ENCODE measurements at places on chromosomes 5 and 9.

DNA sequence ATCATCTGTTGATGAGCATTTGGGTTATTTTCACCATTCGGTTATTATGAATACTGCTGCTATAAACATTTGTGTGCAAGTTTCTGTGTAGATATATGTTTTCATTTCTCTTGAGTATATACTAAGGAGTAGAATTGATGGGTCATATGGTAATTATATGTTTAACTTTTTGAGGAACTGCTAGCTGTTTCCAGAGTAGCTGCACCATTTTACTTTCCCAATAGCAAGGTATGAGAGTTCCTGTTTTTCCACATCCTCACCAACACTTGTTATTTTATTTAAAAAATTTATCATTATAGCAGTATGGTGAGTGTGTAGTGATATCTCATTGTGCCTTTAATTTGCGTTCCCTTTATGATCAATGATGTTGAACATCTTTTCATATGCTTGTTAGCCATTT lies 29.2 kb downstream of the CD14 start:
- no peak overlapping the region for H3K4me3 ChIP-seq
- DNase-seq = no peak
- H3K4me1 ChIP-seq = peaks cover under 1% of the 10 kb centered on the region
- H3K27me3 ChIP-seq = peaks cover 11% of the 10 kb centered on the region
- H3K36me3 ChIP-seq = no peaks in the 10 kb centered on the region
- H3K27ac ChIP-seq = no peak overlapping the region

DNA sequence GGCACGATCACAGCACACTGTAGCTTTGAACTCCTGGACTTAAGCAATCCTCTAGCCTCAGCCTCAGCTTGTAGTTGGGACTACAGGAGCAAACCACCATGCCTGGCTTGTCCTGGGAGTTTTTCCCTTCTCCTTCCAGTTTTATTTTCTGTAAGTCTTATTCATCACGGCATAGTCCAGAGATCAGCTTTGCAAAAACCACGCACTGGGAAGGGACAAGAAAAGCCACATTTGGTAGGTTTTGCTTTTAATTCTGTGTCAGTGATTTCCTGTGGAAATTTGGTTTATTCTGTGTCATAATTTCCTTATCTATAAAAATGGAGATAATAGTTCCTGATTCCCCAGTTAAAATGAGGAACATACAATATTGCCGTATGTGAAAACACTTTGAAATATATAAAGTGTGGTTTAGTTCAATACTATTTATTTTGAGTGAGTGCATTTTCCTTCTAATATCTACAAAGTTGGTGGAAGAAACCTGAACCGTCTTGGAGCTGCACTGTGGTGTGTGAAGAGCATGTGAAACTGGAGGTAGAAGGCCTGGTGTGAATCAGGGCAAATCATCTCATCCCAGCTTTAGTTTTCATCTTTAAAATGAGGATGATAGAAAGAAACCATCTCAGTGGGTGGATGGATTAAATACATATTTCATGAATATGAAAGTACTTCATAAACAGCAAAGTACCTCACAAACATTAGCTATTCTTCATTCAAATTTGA lies 92.8 kb upstream of the ELL2 start:
- H3K36me3 ChIP-seq = no peaks in the 10 kb centered on the region
- no peak overlapping the region for H3K4me3 ChIP-seq
- H3K27me3 ChIP-seq = no peaks in the 10 kb centered on the region
- H3K27ac ChIP-seq = no peak overlapping the region
- no peaks in the 10 kb centered on the region for H3K4me1 ChIP-seq
- DNase-seq = no peak

DNA sequence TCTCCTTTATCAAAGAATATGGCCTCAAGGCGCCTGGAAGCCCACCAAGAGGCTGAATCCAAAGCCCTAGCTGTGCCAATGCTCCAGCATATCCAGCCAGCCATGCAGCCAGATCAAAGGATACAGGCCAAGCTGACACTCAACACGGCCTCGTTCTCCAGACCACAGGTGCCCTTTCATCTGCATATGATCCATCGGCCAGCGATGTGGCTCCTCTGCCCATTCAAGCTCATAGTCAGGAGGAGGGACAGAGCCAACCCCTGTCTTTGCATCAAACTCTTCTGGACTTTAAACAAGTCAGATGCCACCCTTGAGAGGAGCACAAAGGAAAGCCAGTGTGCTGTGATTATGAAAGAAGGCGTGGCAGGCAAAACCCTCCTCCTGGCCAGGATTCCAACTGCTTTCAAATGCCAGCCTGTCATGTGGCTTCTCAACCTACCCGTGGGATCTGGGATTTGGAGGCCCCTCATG lies 42.5 kb downstream of the ADAM19 start:
- no peaks in the 10 kb centered on the region for H3K27me3 ChIP-seq
- no peak for DNase-seq
- H3K4me3 ChIP-seq = no peak overlapping the region
- H3K27ac ChIP-seq = peak overlapping the region; percentile 49
- H3K4me1 ChIP-seq = peaks cover 47% of the 10 kb centered on the region

GRCh38 chr9:99075246-99075912 lies 29.5 kb upstream of the TGFBR1 start:
- no peak overlapping the region for H3K4me3 ChIP-seq
- H3K36me3 ChIP-seq = peaks cover 5% of the 10 kb centered on the region
- peaks cover 6% of the 10 kb centered on the region for H3K27me3 ChIP-seq
- no peak for DNase-seq
- peaks cover 57% of the 10 kb centered on the region for H3K4me1 ChIP-seq
- H3K27ac ChIP-seq = no peak overlapping the region

DNA sequence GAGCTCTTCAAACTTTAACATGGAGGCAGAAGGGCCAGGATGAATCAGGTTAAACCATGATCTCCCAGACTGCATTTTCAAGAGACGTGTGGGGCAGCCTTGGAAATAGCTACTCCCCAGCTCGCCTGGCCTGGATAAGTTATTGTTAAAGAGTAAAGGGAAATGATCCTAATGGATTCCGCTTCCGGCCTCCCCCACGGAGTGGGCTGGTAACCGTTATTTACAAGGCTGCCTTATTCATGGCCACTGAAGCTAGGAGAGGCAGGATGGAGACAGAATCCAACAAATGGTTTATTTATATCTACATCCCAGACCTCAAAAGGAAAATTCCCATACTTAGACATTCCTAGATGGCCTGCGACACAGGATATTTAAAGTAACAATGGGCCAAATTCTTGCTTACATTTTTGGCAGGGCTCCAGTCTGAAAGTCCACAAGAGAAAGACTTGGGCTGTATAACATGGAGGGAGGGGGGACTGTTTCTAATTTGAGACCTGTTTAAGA lies 27.9 kb downstream of the SPRY4 start:
- no peaks in the 10 kb centered on the region for H3K36me3 ChIP-seq
- no peak overlapping the region for H3K4me3 ChIP-seq
- DNase-seq = no peak
- peaks cover 11% of the 10 kb centered on the region for H3K4me1 ChIP-seq
- H3K27ac ChIP-seq = no peak overlapping the region
- peaks cover 18% of the 10 kb centered on the region for H3K27me3 ChIP-seq

GRCh38 chr9:137077010-137077747 lies at the start of gene UAP1L1:
TSS of gene UAP1L1 (plus strand) at chr9:137077517. CDS start at chr9:137077533, 16 bp downstream.
- peak; percentile 83 for DNase-seq
- H3K27me3 ChIP-seq = peaks cover 18% of the 10 kb centered on the region
- H3K36me3 ChIP-seq = peaks cover 15% of the 10 kb centered on the region
- H3K4me1 ChIP-seq = peaks cover 13% of the 10 kb centered on the region
- H3K27ac ChIP-seq = peak within 1 kb of the TSS; percentile 74

- no peaks in the 10 kb centered on the region for H3K27me3 ChIP-seq
- no peak for DNase-seq
Observed at GRCh38 chr5:153704110-153704509, 213.6 kb downstream of the GRIA1 start.

DNA sequence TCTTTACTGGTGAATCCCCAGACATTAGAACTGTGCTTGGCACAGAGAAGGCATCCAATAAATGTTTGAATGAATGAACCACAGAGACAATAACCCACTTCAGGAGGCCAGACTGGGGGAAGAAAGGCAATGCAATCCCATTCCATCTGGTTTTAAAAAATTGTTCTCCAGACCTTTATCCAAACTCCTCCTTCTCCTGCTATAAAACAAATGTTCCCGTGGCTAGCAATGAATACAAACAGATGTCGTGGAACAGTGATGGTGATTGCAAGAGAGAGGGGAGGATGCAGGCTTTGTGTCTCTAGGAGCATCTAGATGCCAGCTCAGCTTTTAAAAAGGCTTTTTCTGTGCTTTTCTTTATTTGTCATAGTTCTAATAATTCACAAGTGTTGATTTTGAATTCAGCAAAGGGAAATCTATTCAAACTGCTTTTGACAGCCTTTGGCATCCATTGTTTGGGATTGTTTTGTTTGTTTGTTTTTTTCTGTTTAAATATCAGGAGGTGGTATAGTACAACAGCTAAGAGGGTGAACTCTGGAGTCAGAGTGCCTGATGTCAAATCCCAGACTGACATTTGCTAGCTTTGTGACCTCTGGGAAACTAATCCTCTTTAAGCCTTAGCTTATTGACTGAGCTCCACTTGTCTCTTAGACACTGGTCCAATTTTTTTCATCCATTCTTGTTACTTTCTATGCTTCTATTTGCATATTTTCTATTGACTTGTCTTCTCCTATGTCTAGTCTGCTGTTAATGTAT lies 59.1 kb downstream of the TNFSF15 start:
- no peak overlapping the region for H3K27ac ChIP-seq
- no peaks in the 10 kb centered on the region for H3K27me3 ChIP-seq
- peaks cover 7% of the 10 kb centered on the region for H3K36me3 ChIP-seq
- peaks cover 10% of the 10 kb centered on the region for H3K4me1 ChIP-seq

- H3K4me1 ChIP-seq = no peaks in the 10 kb centered on the region
- H3K36me3 ChIP-seq = no peaks in the 10 kb centered on the region
- no peak for DNase-seq
Observed at GRCh38 chr5:31255041-31255440, 61.6 kb downstream of the CDH6 start.

- H3K27ac ChIP-seq = no peak overlapping the region
- H3K36me3 ChIP-seq = no peaks in the 10 kb centered on the region
- peaks cover 7% of the 10 kb centered on the region for H3K4me1 ChIP-seq
- peaks cover 4% of the 10 kb centered on the region for H3K27me3 ChIP-seq
- no peak overlapping the region for H3K4me3 ChIP-seq
Observed at GRCh38 chr5:102229685-102230084, 66.4 kb downstream of the SLCO4C1 start.

DNA sequence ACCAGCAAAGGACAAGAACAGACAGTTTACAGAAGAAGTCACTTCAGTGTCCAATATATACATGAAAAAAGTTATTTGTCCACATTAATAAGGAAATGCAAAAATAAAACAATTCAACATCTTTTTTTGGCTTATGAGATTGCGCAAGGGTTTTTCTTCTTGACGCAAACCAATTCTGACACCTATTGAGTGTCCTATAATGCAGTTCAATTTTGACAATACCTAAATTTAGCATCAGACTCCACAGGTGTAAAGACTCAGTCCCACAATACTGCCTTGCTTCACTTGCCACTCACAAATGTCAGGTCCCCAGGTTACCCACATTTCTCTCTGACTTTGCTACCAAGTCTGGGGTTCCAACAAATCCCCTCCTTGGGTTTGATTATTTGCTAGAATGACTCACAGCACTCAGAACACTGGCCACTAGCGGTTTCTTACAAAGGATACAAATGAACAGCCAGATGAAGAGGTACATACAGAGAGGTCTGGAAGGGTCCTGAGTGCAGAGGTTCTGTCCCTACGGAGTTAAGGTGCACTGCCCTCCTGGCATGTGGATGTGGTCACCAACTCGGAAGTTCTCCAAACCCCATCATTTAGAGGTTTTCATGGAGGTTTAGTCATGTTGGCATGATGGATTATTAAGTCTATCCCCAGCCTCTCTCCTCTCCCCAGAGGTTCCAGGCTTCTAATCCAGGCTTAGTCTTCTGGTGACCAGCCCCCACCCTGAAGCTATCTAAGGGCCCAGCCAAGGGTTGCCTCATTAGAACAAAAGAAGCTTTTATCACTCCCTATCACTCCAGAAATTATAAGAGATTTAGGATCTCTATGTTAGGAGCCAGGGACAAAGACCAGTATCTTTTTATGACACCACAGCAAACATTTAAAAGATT lies 27.0 kb upstream of the SLC22A5 start:
- H3K27me3 ChIP-seq = no peaks in the 10 kb centered on the region
- no peak overlapping the region for H3K4me3 ChIP-seq
- no peaks in the 10 kb centered on the region for H3K4me1 ChIP-seq

GRCh38 chr9:117344892-117345660 lies 69.8 kb downstream of the ASTN2 start:
- no peaks in the 10 kb centered on the region for H3K4me1 ChIP-seq
- no peak overlapping the region for H3K27ac ChIP-seq
- no peak for DNase-seq
- no peak overlapping the region for H3K4me3 ChIP-seq
- H3K36me3 ChIP-seq = no peaks in the 10 kb centered on the region
- H3K27me3 ChIP-seq = no peaks in the 10 kb centered on the region

DNA sequence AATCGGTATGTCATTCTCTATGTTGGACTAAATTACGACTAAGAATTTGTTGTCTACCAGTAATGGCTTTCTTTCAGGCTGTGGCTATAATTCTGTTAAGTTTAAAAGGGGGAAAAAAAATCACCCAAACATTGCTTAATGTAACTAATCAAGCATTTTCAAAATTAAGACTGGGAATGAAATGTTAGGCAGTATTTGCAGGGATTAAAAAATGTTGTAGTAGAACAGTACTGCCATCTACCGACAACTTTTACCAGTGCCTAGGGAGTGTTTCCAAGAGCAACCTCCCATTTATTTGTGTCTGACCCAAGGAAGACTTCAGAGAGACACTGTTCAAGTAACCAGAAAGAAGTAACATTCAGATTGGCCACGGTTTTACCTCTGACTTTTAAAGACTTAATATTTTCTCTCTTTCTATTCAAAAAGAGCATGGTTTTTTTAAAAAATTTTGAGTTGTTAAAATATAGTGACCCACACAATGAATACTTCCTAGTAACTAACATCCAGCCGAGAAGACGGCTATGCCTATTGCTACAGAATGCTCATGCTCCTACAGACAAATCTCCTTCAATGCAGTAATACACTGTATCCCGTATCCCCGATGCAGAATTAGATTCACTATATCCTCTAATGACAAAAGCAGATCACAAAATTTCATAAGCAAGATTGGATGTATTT lies 92.4 kb downstream of the ARL15 start:
- H3K27ac ChIP-seq = no peak overlapping the region
- H3K4me3 ChIP-seq = no peak overlapping the region
- no peak for DNase-seq

DNA sequence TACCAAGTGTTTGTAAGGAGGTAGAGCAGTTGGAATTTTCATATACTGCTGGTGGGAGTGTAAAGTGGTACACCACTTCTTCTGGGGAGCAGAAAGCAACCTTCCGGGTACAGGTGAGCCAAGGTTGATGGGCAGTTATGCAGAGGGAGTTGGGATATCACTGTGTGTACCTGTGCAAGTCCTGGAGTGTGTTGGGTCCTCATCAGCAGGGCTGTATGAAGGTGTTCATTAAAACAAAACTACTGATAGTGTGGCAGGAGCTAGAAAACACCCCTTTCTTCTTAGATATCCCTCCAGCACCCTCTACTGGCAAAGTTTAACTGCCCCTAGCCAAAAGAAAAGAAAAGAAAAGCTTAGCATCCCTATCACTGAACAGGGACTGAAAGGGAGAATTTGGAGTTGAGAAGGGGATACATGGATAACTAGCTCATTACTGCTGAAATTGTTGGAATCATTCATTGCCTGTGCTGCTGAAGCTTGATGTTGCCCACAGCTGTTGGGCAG lies 10.7 kb downstream of the MARCHF6 start:
- H3K27me3 ChIP-seq = no peaks in the 10 kb centered on the region
- peaks cover 7% of the 10 kb centered on the region for H3K36me3 ChIP-seq
- peak; percentile 31 for DNase-seq
- no peak overlapping the region for H3K27ac ChIP-seq
- no peak overlapping the region for H3K4me3 ChIP-seq
- H3K4me1 ChIP-seq = peaks cover 19% of the 10 kb centered on the region
